ENCODE measurements at places on chromosomes 5 and 9.

DNA sequence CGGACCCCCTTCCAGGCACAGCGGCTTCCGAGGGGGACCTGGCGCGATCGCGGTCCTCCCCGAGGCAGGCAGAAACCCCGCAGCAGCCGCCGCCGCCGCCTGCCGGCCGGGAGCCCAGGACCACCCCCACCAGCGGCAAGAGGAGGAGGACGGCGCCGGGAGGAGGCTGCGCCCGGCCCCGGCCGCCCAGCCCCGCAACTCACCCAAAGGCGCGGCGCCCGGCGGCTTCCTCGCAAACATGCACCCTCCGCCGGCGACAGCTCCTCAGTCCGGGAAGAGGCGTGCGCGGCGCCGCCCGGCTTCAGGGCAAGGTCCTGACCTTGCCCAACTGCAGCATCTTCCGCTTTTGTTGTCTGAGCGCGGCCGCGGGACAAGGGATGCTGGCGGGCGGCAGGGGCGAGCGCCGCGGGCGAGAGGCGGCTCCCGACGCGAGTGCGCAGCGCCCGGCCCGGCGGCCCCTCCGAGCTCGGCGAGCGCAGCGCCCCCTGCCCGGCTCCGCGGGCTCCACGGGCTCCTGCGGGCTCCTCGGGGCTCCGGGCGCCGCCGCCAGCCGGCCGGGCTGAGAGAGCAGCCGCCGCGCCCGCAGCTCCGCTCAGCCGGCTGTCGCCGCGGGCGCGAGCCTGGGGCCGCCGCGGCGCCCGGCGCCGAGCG, 507 bp downstream of the CTNND2 start:
- no peak for DNase-seq

- DNase-seq, result no peak
These were observed 38.9 kb upstream of the N4BP3 start for GRCh38 chr5:178074266-178074952.

- DNase-seq, result no peak
These were observed 5.9 kb downstream of the C9orf153 start for GRCh38 chr9:86253577-86253976.

GRCh38 chr5:38245307-38245706, 13.1 kb upstream of the EGFLAM start:
- no peak for DNase-seq

DNA sequence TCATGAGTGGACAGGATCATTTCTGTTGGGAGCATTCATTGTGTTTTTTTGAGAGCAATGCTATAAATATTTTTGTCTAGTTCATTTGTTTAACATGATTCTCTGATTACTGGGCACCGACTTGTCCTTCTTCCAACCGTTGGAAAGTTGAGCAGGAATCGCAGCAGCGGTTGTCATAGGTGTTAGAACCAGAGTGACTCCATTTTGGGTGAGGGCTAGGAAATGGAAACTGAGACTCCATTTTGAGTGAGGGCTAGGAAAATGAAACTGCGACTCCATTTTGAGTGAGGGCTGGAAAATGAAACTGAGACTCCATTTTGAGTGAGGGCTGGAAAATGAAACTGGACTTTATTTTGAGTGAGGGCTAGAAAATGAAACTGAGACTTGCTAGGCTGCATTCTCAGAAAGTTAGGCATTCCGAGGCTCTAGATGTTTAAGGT, 100.6 kb downstream of the ICE1 start:
- no peak for DNase-seq

GRCh38 chr9:127202461-127203169, 62.0 kb upstream of the GARNL3 start:
- DNase-seq, result no peak

Measured in D721Med (cell line).